ENCODE measurements at places on chromosomes 4 and X.
A peak's percentile ranks its signal among the peaks of the same experiment; 100 is the strongest.

DNA sequence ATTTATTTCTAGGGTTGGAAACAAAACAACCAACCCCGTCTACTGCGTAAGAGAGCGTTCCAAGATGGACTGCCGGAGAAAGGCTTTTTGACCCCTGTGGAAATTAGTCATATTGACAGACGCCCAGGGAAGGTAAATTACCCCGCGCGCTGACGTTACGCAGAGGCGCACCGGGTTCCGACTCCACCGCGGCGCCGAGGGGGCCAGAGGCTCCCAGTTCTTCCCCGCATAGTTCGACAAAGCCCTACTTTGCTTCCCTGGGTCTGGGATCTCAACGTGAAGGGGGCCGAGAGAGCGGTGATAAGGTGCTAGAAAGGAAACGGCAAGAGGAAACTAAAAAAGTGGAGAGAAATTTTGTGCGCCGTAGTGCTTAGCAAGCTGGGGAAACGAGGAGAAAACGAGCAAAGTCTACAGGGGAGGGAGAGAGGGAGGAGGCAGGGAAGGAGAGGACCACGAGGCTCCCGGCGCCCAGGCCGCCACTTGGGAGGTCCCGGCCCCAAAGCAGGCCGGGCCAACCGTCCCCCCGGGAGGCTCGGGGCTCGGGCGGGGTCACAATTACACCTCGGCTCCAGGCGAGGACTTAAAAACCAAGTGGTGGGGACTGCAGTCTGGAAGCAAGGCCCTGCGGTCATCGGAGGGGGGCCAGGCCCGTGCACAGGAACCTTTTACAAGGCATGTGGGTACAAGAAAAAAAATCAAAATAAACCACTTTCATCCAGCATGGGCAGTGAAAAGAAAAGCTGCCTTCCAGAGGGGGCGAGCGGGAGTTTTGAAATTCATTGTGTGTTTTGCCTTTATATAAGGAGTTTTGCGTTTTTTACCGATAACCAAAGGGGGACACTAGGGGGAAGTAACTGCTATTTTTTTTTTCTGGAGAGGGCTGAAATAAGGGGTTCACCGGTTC lies 13.2 kb downstream of the HAND2 start:
- no peak for DNase-seq

GRCh38 chr4:2948895-2949781 lies 14.1 kb downstream of the NOP14 start:
- DNase-seq = no peak

- no peak for DNase-seq
Observed at GRCh38 chrX:41538707-41539106, 91.6 kb downstream of the NYX start.

DNA sequence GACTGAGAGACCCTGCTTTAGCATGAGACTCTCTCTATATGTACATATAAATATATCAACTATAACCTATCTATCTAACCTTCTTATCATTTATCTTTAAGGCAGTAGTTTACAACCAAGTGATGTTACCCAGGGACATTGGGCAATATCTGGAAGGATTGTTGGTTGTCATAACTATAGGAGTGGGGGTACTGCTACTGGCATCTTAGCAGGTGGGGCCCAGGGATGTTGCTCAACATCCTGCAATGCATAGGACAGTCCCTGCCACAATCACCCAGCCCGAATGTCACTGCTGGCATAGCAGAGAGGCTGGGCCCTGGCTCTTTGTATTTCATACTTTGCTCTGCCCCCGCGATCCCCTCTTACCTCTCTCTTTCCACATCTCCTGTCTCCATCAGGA lies 397.7 kb downstream of the IL15 start:
- DNase-seq = no peak

- DNase-seq = peak; percentile 77
Observed at GRCh38 chrX:12978205-12979025, 3.5 kb downstream of the TMSB4X start.

DNA sequence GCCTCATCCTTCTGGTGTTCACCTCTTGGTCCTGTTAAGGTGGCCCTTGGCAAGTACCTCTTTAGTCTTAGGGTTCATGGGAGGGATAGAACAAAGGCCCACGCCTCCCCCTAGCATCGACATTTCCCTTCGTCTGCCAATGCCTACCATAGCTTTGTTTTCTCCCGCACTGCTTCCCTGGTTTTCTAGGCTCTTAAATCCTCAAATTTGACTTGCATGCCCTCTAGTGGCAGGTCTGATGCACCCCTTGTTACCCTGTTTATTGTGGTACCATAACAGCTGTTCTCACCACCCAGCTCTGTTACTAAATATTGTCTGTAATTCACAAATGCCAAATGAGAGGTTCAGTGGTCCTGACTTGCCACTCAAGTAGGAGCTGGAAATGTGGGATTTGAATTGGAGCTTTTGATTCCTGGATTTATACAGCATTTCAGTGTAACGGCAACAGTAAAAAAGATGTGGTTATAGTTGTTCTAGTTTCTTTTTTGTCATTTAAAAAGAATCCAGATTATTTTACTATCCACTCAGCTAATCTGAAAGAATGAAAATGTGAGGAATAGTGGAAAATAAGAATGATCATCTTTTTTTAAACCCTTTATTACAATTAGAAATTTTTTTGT lies 100.1 kb downstream of the REPS2 start:
- peak; percentile 52 for DNase-seq

DNA sequence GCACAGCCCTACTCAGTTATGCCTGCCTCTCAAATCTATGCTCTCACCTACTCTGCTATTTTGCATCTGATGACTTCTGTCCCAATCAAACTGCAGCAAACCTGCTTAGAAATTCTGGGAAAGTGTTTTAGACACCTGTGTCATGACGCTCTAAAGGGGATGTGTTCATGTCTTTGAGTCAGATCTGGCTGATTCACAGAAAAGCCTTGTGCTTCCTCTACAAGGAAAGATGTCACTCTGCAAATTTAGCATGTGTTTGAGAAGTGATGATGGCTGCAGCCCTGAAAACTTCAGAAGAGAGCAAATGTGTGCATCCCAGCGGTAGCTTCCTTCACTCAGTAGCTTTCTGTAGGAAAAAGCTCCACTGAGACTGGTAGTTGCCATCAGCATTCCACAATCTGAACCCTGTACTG lies 235.4 kb downstream of the MGST2 start:
- no peak for DNase-seq

- peak; percentile 29 for DNase-seq
Observed at GRCh38 chrX:139823806-139824205, 109.0 kb downstream of the ATP11C start.

GRCh38 chrX:21933077-21933476 lies 7.4 kb upstream of the SMS start:
- no peak for DNase-seq

- no peak for DNase-seq
Observed at GRCh38 chr4:2924286-2924685, 38.9 kb downstream of the NOP14 start.

DNA sequence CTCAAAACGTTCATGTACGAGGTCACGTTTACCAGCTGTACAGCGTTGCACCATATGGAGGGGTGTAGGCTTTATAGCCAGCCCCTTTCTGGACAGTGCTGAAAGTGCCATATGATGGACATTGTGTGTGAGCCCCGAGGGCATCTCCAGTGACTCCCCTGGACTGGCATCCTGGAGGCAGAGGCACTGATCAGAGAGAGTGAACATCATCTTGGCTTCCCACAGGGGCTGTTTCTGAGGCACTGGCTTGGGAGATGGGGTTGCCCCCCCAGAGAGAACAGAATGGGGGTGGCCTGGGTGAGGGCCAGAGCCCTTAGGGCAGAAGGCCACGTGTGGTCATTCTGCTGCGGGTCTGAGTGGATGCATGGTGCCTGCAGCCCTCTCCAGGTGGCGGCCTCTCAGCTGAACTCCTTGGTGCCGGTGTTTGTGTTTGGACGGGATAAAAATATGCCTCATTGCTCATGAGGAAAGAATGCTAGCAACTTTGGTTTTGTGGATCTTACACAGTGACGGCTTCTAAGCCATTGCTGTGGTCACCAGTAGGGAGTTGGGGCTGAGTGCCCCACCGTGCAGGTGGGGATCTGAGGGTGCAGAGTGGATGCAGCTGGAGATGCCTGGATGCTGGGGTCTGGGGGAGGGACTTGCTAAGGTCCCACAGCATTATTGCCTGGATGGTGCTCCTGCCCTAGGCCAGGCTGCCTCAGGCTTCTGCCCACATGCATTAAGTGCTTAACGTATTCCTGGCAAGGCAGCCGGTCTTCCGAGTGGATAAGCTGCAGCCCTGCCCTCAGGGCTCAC lies 3.4 kb downstream of the WFS1 start:
- DNase-seq = peak; percentile 58
